ENCODE measurements at places on chromosomes 6 and 20.

GRCh38 chr6:157714153-157714490, 108.9 kb upstream of the SNX9 start:
- DNase-seq = no peak

DNA sequence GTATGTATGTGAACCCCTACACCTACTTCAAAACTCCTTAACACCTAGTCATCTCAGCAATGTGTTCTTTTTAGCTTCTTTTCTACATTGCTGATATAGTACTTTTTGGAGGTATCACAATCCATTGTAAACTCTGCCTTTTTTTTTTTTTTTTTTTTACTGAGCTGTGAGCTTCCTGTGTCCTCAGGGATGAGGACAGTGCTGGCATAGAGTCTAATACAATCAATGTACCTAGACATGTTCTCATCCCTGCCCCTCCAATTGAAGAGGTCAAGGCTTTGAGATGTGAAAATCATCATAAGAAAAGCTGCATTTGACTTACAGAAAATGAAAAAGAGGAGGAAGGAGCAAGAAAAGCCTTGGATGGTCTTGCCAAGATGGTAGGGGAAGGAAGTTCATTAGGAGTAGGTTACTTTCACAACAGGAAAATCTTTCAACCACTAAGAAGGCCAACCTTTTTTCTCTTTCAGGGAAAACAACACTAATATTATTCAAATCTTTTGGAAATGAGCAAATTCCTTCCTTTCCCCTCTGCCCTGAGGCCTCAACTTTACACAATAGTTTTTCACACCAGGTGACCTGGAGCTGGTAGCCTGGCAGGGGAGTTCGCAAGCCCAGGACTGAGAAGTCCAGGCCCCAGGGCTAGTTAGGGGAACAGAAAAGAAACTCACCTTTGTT, 2.8 kb upstream of the JARID2 start:
- no peak for DNase-seq

DNA sequence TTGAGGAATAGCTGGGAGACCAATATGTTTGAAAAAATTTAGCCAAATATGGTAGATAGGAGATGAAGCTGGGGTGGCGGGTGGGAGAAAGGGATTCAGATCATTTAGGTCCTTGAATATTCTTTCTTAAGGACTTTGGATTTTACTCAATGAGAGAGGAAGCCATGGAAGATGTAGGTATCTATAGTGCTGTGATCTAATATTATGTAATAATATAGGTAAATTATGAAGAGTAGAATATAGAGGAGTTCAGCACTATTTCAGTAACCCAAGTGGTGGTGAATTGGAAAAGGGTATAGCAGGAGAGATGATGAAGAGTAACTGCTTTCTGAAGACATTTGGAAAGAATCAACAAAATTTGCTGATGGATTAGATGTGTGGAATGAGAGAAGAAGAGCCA, 417.6 kb downstream of the UTRN start:
- no peak for DNase-seq

DNA sequence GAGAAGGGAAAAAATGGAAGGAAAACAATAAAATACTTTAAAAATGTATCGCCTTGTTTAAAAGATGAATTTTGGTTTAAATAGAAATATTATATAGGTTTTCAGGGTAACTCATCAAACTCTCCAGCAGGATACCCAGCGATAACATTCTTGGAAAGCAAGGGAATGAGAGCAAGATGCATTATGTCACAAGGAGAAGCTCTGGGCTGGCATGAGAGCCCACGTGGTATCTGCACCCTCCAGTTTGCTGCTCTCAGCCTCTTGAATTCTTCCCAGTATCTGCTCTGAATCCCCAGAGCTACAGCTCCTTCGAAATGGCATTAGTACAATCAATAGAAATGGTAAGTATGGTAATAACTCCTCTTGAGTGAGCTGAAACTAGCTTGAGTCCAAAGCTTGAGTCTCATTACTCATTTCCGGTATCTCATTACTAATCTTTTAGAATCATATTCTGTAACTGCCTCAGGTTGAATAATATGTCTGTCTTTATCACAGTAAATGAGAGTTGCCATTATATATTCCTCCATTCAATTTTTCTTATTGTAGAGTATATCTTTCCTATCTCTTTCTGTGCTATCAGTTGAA, 4.9 kb upstream of the TMEM242 start:
- DNase-seq = no peak

- DNase-seq = no peak
Measured at GRCh38 chr20:11902285-11902697, 15.4 kb upstream of the BTBD3 start.

DNA sequence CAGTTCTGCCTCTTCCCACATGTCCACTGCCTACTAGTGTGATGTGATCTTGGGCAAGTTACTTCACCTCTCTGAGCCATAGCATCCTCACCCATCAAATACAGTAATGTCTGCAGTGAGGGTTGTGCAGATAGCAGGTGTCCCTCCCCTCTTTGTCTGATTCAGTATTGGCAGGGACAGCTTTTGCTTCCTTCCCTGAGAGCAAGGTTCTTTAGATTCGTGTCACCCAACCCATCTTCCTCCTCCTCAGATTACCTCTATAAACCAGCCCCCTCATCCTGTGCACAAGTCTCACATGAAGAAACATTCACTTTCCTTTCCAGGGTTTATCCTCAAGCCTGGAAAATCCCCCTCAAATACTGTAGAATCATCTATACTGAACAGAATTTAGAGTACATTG, 15.4 kb downstream of the ACTR5 start:
- no peak for DNase-seq

Measured in activated CD4-positive, alpha-beta memory T cell treated with anti-CD3 and anti-CD28 coated beads for 36 hours (primary cell).